ENCODE measurements at places on chromosomes 4 and X.

DNA sequence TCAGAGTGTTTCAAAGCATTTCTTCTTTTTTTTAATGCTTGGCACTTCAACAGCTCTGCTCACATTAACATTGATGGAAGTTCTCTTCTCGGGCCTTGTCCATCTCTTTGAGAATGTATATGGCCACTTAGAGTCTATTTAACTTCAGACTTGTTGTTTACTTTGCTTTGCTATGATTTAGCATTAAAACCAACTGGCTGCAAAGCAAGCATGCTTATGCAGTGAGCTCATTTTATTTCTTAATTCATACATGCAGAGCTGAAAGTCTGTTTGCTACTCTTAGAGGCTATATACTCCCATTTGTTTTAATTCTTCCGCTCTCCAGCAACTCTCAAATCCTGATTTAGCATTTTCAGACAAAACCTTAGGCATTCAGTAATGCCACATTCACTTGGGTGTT lies 107.6 kb upstream of the PACRGL start:
- DNase-seq = no peak

- DNase-seq = no peak
Observed at GRCh38 chr4:93749292-93749761, 79.2 kb upstream of the ATOH1 start.

DNA sequence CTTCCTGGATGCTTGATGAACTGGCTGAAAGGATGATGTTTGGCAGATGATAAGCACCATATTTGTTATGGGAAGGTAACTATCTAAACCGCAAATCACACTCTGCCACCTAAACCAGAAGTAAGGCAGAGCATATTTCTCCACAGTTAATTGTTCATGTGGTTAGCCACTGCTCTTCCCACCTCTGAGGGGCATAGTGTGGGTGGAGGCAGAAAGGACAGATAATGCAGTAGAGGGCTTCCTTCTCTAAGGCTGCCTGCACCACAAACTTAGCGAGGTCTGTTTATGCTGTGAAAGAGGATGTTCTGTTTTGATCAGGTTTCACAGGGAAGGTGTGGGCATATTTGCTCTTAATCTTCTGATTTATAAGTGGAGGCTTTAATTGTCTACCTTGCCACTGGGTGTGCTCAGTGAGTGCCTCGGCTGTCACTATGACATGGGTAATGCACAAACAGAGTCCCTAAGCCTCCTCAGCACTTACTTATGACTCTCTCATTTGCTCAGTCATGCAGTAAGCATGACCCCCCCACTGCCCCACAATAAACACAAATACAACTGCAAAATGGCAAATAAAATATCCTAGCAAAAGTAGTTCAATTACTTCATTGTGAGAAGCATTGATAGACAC lies 401.0 kb downstream of the TMA16 start:
- no peak for DNase-seq

DNA sequence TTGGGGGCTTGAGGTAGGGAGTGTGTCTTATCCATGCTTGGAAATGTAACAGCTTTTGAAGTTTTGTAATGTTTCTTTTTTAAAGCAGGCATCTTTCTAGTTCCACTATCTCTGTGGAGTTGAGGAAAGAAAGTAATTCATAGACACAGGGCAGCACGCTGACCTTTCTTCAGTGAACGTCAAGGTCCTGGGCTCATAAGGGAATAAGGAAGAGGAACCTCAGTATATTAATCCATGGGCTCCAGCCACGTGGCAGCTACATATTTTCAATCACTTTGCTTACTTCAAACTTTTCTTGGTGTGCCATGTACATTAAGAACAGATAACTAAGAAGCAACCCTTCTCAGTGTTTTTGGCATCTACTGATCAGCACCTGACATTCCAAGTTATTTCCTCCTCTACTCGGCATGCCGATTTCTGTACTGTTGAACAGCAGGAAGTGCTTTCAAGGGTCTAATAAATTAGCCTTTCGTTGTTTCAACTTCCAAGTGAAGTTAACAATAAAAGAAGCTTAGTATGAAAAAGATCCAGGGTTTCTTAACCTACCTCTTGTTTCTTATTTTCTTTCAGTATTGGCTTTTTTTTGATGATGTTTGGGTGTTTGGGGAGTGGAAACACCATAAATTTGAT lies 88.2 kb downstream of the SORBS2 start:
- peak; percentile 61 for DNase-seq

- DNase-seq = no peak
Observed at GRCh38 chr4:2756691-2757350, 685 bp upstream of the TNIP2 start.

DNA sequence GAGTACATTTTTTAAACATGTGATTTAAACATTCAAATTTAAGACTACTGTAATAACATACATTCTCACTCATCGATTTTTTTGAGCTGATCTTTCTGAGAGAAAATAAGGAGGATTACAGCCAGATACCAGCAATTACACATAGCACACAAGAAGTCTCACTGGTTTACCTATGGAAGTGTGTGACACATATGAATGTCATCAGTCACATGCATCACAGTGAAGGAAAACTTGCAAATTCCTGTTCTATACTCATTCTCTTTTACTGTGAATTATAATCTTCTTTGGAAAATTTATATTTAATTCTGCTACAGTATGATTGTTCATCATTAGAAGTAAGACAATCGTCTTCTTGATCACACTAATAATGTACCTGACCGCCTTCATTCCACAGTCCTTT lies 21.3 kb upstream of the BMP2K start:
- no peak for DNase-seq

DNA sequence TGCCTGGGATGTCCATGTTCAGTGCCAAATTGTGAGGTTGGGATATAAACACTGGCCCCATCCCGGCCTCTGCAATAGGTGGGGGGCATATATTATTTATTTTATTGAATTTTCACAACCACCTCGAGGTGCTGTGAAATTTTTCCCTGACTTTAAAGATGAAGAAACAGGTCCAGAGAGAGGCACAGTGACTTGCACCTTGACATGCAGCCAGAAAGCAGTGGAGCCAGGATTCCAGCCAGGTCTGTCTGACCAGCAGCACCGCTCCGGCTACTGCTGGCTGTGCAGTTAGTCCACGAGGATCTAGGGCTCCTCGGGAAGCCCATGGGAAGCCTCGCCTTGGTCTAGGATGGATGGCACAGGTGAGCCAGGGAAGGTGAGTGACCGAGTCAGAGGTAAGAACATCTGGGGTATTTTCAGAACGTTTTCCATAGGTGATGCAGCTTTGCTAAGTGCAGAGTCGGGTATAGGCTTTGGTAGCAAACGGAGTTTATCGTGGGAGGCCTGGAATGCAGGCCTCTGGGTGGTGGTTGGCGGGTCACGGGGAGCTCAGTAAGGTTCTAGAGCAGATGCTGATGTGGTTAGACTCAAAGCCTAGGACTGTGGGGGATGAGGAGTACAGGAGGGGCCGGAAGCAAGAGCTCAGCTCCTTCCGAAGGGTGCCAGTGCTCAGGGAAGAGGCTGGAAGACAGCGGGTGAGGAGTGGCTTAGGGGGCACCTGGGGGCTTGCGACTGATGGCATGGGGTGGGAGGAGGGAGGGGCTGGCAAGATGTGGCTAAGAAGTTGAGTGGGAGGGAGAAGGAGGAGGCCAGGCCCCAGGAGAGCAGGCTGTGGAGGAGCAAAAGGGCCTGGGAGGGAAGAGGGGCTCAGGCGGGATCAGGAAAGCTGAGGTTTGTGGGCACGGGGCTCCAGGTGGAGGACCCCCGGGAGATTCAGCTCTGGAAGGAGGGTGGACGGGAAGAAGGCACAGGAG lies 107.7 kb upstream of the LRPAP1 start:
- DNase-seq = no peak

GRCh38 chrX:99172958-99173357 lies 1237.1 kb downstream of the PCDH19 start:
- DNase-seq = no peak

DNA sequence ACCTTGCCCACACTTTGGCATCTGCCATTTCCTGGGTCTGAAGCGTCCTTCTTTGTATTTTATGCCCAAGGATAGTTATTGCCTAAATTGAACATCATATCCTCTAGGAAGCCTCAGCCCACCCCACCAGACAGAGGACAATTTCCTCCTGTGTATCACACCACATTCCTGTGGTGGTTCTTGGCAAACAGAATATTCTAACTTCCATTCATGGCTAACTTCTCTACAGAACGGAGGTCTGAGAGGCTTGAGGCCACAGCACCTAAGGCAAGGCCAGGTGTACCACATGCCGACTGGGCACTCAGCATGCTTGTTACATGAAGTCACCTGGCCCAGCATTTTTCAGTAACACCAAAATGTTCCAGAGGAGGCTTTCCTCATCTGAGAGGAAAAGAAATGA lies 42.4 kb downstream of the CD99L2 start:
- no peak for DNase-seq

- no peak for DNase-seq
Observed at GRCh38 chrX:150463566-150463965, 100.4 kb downstream of the MAMLD1 start.

- peak; percentile 18 for DNase-seq
Observed at GRCh38 chr4:149291463-149291862, 524.2 kb downstream of the IQCM start.

DNA sequence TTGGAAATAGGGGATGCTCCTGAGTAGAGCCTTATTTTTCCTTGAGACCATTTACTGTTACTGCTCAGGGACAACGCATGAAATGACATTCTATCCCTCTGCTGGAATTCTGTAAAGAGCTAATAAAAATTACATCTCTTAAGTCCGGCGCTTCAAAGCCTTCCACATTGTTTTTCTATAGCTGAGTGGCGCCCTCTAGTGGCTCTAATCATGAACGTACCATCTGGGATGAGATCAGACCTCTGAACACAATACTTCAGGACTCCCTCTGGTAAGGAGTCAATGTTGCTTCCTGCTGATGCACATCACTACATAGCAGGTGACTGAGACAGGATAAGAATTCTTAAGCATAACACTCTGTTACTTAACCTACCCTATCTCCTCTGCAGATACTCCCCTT lies 6.0 kb downstream of the HMGN5 start:
- DNase-seq = peak; percentile 53

- no peak for DNase-seq
Observed at GRCh38 chr4:1318488-1319213, 28.4 kb upstream of the UVSSA start.

GRCh38 chr4:145929415-145930178 lies 9.0 kb downstream of the ZNF827 start:
- DNase-seq = peak; percentile 73

DNA sequence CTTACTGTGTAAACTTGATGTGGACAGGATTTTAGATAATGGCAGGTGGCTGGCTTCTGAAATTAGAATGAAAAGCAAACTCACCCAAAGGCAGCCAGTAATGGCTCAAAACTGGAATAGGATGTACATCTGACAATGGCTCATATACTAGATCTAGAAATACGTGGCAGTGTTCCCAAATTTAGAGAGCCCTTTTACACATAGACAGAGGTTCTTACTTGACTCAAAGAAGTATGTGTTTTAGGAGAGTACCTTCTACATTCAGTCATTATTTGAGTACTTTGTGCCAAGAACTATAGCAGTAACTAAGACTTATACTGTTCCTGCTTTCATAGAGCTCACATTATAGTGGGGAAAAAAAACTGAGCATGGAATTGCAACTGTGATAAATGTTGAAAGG lies 48.0 kb downstream of the UBE2K start:
- DNase-seq = no peak
